Activated T-helper 17 cell treated with anti-CD3 and anti-CD28 coated beads, Interleukin-2, amount 50 U/mL, for 72 hours (primary cell): ENCODE measurements at places on chromosomes 16 and 17.

- ATAC-seq, result peak; percentile 90
These were observed 401.4 kb upstream of the C16orf82 start for GRCh38 chr16:26665166-26665939.

DNA sequence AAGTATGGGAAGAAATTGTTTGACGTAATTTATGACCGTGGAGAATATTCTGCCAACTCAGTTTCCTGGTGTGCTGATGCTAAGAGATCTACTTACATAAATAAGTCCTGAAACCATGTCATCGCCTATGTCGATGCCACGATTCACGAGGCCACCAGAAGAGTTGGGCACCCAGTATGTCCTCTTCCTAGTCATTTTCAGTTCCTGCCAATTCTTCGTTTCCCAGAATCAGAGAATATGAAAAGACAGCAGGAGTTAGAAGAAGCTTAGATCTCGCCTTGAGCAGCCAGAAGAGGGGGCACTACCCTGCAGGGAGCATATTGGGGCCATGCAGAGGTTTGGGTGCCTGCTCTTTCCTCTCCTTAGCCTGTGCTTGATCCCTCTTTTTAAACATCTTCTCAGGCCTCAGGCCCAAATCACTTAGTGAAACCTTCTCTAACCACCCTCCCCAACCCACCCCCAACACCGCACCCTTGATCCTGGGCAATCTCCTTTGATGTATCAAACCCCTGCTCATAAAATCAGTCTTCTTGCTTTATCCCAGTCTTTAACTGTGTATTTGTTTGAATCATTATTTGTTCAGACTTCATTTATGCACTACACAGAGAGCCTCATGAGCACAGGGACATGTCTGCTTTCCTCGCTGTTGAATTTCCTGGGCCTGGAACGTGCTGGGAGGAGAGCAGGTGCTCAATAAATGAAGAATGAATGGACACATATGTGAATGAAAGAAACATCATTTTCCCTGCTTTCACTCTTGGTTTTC lies 12.2 kb upstream of the LONP2 start:
- ATAC-seq, result peak; percentile 88

GRCh38 chr17:2406271-2406902 lies 5.5 kb upstream of the MNT start:
- no peak for ATAC-seq

- ATAC-seq, result no peak
These were observed 20.2 kb upstream of the TEKT3 start for GRCh38 chr17:15361592-15361991.

DNA sequence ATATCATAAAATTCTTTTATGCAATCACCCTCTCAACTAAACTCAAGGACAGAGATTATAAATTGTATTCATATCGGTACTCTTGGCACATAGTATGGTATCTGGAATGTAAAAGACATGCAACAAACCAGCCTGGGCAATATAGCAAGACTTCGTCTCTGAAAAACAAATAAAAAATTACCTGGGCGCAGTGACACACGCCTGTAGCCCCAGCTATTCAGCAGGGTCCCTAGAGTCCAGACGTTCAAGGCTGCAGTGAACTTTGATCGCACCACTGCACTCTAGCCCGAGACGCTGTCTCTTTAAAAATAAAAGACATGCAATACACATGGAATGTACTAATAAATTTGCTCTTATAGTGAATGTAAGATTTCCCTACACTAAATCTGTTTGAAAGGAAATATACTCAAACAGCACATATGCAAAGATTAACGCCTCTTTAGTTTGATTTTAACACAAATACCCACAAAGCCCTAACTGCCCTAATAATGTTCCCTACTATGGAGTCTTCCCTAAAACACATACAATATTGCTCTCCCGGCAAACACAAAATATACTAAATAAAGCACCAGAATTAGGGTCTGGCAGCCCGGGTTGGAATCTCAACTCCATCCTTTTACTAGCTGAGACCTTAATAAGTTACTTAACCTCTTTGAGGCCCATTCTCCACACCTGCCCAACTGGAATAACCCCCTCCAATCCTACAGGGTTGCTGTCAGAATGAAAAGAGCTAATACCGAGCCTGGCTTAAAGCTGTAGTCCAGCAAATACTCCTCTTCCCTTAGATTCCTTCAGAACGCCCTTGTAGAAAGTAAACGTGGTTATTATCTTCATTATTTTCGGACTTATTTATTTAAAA lies 1.2 kb downstream of the ABCA5 start:
- ATAC-seq, result no peak

- ATAC-seq, result no peak
These were observed 163.5 kb upstream of the CDH11 start for GRCh38 chr16:65285128-65286048.

GRCh38 chr16:1068451-1068850 lies 4.1 kb upstream of the SSTR5 start:
- ATAC-seq, result no peak
